ENCODE measurements at places on chromosomes 3 and 15.

DNA sequence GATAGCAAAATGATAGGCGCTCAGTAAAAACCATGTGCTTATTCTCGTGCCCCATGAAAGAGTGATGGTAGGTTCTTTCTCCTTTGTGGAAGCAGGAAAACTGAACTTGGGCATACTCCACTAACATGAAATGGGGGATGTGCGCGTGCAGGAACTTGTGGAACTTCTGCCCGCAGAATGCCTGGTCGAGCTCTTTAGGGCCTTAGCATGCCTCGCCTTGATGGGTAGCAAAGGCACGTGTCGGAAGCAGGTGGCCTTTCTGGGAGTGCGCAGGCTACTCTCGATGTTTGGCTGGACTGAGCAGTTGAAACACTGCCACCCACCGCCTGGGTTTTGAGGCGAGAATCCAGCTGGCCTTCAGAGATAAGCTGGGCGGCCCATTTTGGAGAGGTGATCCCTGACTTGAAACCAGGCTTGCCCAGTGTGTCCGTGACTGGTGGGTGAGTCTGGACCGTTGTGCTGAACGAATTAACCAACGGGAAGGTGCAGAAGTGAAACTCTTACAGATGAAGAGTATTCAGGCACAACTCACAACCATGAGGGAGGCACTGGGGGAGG lies 842 bp downstream of the PCCB start:
- no peak for DNase-seq

- no peak for DNase-seq
Measured at GRCh38 chr3:122415104-122415744, 638 bp downstream of the WDR5B start.

DNA sequence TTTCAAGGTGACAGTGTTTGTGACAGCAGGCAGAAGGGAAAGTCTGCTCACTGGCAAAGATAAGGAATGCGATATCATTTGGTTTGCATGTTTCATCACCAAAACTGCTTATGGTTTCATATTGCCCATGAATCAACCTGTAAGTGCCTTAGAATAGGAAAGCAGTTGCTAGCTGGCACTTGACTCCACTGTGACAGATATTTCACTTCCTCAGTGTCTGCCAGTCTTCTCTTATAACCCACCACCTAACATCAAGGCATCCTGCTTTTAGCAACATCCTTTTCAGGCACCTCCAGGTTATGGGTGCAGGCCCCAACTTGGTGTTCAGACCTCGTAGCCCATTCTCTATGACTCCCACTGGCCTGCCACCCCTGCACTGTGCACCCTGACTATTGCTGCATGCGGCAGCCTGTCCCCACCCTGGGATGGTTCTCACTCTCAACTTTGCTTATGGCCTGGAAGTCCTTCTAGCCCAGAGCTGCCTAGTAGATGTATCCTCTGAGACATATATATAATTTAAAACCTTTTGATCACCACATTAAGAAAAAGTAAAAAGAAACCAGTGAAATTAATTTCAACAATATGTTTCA lies 154.4 kb upstream of the RARB start:
- DNase-seq: no peak

GRCh38 chr3:172803489-172803888 lies 53.0 kb downstream of the ECT2 start:
- DNase-seq: no peak

- DNase-seq: no peak
Measured at GRCh38 chr3:87260270-87260669, 16.1 kb downstream of the POU1F1 start.

- no peak for DNase-seq
Measured at GRCh38 chr15:37097144-37097919, 3.0 kb downstream of the MEIS2 start.

DNA sequence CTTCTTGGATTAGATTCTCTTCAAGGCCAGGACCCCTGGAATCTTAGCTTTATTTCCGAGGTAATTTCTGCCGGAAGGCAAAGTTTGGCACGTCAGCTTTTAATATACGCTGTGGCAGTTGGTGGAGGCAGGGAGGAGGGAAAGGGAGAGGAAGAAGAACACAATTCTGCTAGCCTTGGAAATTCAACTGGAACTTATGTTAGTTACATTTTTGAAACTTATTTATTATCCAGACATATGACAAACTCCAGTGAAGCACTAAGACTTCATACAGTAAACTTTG lies 100.1 kb upstream of the TSC22D2 start:
- DNase-seq: no peak

DNA sequence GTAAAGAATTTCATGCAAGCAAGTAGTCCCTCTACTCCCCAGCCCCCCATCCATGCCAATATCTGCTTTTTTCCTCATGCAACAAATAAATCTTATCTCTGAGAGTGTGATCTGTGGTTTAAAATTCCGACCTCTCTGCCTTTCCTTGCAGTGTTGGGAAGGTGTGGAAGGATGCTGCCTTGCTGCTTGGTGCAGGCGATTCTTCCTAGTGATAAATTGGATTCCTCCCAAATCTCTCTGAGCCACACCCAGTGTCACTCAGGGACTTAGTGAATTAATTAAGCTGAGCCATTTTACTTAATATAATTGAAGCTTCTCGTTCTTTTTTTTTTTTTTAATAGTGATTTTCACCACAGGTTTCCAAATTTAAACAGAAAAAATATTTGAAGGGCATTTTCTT lies 3.4 kb downstream of the GAP43 start:
- DNase-seq: no peak

DNA sequence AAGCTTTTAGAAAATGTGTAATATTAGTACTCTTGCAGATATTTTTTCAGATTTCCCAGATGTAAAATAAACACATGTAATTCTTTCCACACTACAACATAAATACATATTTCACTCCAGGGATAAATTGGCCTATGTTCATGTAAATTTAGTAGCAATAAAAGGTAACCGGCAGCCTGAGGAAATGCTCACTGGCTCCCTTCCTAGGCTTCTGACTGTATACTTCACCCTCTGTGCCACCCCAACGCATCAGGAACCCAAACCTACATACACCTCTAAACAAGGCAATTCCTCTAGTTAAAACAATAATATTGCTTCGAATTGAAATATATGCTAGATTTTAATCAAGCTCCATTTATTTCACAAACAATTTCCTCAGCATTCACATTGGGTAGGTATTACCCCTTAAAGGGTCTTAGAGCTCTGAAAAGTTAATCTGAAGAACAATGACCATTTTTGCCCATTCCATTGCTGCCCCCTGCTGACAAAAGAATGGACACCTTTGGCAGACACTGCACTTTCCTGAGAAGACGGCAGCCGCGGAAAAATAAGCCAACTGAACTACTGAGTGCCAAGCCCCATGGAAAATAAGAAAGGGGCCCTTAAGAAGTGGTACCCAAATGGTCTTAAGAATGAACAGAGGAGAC lies 212.5 kb downstream of the OSBPL10 start:
- DNase-seq: peak; percentile 5

DNA sequence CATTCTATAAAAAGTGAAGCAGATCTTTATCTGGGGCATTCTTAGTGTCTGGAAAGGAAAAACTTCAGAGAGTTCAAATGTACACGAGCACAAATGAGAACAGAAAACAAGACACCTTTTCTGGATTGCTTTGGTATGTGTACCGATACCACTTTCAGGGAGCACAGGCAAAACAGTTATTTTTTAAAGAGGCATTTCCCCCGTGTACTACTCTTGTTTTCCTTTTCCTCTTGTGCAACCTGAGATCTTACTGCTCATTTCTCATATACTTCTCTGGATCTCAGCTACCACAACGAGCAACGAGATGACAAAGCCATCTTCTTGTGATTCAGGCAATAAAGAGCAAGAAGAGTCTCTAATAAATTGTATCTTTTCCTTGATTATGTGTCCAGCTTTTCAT lies 463.6 kb downstream of the SHQ1 start:
- DNase-seq: no peak

GRCh38 chr3:852033-852432 lies 240.8 kb upstream of the CNTN6 start:
- DNase-seq: no peak

- DNase-seq: no peak
Measured at GRCh38 chr3:115081444-115081843, 65.6 kb downstream of the ZBTB20 start.

DNA sequence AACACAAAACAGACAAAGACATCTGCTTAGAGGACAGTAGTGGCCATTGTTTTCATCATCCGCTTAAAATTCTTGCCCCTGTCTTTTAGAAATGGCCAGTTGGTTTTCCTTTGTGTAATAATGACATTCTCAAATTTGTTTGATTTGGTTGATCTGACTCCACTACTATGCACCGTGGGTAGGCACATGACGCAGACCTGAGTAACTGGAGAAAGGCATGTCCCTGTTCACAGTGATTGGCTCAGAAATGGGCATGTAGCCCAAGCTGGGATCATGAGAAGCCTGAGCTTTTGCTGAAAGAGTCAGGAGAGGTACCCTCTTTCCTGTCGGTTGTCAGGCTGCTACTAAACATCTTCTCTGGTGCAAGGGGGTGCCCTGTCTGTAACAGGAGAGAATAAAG lies 36.6 kb upstream of the MAGI1 start:
- DNase-seq: no peak

GRCh38 chr15:58590236-58590635 lies 158.4 kb downstream of the LIPC start:
- DNase-seq: no peak

DNA sequence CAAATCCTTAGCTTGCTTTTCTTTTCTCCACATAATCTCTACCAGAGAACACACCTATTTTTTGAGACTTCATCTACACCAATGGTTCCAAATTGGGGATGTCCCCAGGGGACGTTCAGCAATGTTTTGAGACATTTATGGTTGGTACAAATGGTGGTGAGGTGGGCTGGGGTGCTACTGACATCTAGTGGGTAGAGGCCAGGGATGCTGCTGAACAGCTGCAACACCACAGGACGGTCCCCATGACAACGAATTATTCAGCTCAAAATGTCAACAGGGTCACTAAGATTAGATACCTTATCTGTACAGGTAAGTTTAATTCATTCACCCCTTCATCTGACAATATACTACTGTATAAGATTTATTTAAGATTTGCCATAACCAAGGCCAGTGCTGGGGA lies 14.4 kb downstream of the GK5 start:
- no peak for DNase-seq

GRCh38 chr15:38842226-38842625 lies 277.6 kb upstream of the RASGRP1 start:
- DNase-seq: no peak

- DNase-seq: no peak
Measured at GRCh38 chr3:115100806-115101205, 46.3 kb downstream of the ZBTB20 start.

- no peak for DNase-seq
Measured at GRCh38 chr3:18772699-18773305, 347.7 kb upstream of the SATB1 start.

- no peak for DNase-seq
Measured at GRCh38 chr3:14758959-14759358, 59.8 kb upstream of the FGD5 start.

DNA sequence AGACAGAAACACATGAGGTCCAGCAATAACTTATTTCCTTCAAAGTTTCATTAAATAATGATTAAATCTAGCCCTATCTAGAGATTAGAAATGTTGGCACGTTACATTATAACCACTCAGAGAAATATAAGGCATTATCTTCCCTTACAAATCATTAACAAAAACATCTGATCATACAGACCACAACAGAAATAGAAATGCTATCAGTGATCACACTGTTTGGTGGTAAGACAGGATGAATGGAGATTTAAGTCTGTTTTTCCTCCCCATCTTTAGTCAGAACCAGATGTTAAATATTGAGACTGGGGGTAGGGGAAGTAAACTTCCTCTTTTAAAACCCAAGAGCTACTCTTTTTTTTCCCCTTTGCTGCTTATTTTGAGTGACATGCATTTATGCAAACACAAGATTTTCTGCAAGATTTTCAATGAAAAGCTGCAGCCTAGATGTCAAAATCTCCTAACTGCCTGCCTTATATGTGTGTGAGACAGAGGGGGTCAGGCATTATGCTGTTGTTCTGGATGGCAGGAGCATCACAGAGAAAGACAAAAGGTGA lies 70.4 kb downstream of the CBLB start:
- no peak for DNase-seq

DNA sequence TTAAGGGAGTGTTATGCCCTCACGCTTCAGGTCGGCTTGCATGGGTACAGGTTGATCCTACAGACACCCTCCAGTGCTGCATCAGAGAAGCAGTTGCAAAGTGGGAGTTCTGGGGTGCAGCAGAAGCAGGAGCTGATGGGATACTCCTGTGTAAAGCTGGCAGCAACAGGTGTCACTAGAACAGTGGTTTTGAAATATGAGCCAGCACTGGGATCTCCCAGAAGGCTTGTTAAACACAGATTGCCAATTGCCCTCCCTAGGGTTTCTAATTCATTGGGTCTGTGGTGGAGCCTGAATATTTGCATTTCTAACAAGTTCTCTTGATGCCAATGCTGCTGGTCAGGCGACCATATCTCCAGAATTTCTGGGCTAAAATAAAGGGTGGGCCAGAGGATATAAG lies 350.4 kb downstream of the CLSTN2 start:
- no peak for DNase-seq

DNA sequence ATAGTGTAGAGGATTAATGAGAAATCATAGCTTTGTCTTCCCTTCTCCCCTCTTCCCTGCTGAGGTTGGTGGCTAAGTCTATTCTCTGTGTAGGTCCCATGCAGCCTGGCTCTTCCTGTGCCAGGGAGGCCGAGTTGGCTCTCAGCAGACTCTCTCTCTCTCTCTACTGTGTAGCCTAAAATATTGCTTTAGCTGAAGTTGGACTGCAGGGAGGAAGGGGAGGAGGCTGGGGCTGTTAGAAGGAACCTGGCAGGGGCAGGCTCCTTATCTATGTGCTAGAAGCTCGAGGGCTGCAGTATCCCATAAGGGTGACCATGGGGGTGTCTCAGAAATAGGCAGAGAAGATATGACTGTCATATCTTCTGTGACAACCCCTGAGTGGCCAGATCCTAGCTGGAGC lies 160.8 kb downstream of the EPHB1 start:
- DNase-seq: no peak

- DNase-seq: no peak
Measured at GRCh38 chr3:191361456-191361855, 31.1 kb upstream of the UTS2B start.

Data from activated CD8-positive, alpha-beta memory T cell treated with anti-CD3 and anti-CD28 coated beads for 4 hours (primary cell).